ENCODE measurements at places on chromosomes 11 and 22.

DNA sequence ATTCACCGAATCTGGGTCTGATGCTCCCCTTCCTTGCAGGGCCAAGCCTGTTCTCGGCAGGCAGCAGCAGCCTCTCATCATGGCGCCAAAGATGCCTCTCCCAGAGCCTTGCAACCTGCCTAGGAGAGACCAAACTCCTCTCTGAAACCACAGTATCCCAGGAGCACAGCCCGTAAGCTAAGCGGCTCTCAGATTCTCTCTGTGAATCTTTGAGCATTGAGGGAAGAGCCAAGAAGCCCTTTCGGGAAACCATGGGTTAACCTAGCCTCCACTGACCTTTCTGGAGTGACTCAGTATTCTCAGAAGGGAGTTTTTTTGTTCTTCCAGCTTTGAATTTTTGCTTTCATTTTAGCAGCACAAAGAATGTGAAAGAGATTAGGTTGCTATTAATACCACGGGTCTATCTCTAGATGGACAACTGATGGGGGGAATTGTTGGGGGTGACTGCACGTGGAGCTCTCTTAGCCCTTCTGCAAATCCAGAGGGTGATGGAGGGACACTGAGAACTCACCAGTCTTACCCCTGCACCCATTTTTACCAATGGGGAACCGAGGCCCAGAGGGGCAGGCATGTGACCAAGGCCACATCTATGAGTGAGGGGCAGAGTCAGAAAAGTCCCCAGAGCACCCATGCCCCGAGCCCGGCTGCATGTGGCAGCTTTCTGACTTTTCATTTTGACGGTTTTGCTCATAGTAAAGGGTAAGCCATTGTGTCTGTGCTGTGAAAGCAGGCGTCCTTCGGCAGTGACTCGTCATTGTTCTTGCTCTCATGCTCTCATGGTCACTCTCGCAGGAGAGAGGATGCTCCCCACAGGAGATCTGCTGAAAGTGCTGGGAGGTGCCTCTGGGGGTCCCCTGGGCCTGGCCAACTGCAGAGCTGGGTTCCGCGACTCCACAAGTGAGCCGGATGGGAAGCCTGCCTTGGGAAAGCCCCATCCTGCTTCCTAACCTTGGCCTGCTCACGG is 36.0 kb downstream of the IRAG1 start:
- no peak for DNase-seq

GRCh38 chr22:30216710-30217109 is 29.8 kb downstream of the LIF start:
- DNase-seq, result no peak

GRCh38 chr11:110565357-110566336 is 135.9 kb downstream of the FDX1 start:
- DNase-seq, result peak; percentile 56

DNA sequence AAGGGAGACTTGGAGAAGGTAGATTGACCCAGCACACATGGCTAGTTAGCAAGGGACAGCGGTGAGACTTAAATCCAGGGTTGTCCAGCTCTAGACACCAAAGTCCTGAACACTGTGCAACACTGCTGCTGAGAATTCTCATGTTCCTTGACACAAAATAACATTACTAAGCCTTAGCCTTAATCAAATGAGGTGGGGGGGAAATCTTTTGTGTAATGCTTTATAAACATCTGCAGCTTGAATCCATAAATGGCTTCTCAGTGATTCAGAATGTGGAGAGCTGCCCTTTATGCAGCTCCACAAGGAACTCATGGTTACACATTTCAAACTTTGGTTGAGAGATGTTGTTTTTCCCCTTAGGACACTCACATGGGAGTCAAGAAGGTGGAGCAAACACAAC is 80.0 kb downstream of the CD44 start:
- DNase-seq, result no peak

GRCh38 chr11:100675115-100675650 is 11.9 kb upstream of the ARHGAP42 start:
- DNase-seq, result no peak

DNA sequence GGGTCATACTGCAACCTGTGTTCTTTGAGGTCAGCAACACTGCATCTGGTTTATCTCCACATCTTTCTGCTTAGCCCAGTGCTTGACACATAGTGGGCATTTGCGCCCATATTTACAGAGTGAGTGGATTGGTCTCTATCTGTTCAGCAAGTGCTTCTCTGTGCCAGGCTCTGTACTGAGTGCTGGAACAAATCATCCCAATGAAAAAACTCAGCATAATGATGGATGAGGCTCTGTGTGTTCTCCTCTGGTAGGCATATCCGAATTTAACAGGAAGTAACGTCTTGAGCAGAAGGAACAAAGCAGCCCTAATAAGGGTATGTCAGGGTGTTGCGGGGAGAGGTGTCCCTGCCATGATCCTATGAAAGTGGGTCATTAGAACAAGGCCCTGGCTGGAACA is 46.0 kb downstream of the MCM5 start:
- no peak for DNase-seq

GRCh38 chr11:113681711-113682413 is 24.2 kb downstream of the TMPRSS5 start:
- DNase-seq, result no peak

GRCh38 chr11:112012874-112013273 is 12.3 kb upstream of the DLAT start:
- no peak for DNase-seq

DNA sequence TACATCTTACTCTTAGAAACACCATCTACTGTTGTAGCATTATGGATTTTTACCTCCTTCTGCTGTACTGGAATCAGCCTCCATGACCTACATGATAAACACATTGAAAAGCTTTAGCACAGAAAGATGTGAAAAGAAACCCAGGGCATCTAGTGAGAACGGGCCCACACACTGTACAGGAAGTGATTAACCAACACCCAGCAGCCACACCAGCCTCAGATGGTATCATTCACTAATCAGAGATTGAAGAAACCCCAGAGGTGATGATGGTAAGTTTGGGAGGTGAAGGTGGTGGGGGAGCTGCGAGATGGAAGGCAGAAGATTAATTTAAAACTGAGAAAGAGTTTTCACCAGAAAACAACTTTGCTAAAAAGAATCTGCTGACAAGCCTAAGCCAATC is 46.1 kb downstream of the RASSF10 start:
- no peak for DNase-seq

DNA sequence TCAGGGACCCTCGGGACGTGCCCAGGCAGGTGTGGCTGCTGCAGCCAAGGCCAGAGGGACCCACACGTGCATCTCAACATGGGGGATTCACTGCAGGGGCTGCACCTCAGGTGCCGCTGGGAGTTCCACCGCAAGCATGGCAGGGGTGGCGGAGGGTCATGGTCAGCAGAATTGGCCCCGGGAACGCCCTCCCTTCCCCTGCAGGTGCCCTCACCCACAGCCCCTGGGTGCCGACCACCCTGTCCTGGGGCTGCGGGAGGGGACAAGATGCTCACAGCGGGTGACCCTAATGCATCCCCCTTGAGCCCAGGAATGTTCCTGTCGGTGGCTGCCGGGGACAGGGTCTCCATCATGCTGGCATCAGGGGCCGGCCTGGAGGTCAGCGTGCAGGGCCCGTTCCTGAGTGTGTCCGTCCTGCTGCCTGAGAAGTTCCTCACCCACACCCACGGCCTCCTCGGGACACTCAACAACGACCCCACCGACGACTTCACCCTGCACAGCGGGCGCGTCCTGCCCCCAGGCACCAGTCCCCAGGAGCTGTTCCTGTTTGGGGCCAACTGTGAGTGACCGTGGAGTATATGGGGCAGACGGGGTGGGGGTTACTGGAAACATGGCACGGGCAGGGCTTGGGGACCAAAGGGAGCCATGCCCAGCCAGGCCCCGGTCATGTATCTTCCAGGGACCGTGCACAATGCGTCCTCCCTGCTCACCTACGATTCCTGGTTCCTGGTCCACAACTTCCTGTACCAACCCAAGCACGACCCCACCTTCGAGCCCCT is 5.8 kb downstream of the SUSD2 start:
- DNase-seq, result no peak

DNA sequence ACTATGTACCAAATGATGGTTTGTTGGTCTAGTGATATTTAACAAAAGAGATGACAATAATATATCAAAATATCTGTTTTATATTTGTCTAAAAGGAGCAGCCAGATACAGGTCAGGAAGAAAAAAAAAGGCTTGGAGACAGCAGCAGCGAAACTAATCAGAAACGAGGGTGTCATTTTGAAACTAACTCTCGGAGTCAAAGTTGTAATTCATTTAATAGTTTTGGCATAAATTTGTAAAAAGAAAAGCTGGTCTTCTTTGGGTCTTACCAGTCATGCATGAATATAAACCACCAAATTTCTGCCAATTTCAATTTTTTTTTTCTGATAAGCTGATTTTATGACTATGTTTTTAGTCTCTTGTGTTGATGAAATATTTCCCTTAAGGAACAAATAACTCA is 25.5 kb downstream of the NPAT start:
- DNase-seq, result no peak

DNA sequence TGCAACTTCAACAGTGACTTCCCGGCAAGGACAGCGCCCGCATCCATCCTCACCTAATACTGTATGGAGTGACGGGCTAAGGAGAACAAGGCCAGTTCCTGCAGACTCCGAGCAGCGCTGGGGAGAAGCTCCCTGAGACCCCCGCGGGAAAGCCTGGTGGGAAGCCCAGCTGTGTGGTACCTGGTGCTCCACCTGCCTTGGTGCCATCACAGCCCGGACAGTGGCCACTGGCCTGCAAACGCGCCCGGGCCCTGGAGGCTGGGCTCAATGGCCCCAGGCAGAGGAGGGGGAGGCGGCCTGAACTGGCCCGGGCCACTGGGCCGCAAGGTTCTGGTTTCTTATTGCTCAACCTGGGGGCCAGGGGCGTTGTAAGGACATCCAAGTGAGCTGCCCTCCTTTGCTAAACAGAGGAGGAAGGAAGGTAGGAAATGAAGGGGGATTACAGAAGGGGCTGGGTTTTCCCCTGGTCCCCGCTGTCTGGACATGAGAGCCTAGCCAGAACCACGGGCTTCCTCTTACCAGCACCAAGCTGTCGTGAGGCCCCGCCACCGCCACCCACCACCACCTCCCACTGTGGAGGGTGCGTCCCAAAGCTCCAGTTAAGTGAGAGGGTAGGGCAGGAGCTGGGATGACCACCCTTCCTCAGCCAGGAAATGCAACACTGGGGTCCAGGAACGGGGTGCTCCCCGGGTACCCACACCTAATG is 8.5 kb upstream of the CDC42BPG start:
- peak; percentile 43 for DNase-seq
